Right cardiac atrium (tissue), 5 donors: ENCODE measurements at places on chromosomes 2 and 18. TPM values are rescaled to one million over a fixed set of nuclear protein-coding genes. Genes with fewer than 3 reads are reported as not detected.

The LIMS4 gene
- total RNA-seq, result 3.0 TPM

The MARCHF4 gene
- not detected for total RNA-seq

The LAMA1 gene
- 0.06 TPM for total RNA-seq

The UGT1A4 gene
- total RNA-seq, result not detected

The MFSD2B gene
- not detected for total RNA-seq

The PLGLB2 gene
- total RNA-seq, result not detected

The KLHL29 gene
- total RNA-seq, result 2.2 TPM

The NYAP2 gene
- total RNA-seq, result not detected

The GAL3ST2 gene
- total RNA-seq, result 0.29 TPM

The EPB41L5 gene
- 19.9 TPM for total RNA-seq
